ENCODE measurements at places on chromosomes 3 and 15.
A peak's percentile ranks its signal among the peaks of the same experiment; 100 is the strongest.

DNA sequence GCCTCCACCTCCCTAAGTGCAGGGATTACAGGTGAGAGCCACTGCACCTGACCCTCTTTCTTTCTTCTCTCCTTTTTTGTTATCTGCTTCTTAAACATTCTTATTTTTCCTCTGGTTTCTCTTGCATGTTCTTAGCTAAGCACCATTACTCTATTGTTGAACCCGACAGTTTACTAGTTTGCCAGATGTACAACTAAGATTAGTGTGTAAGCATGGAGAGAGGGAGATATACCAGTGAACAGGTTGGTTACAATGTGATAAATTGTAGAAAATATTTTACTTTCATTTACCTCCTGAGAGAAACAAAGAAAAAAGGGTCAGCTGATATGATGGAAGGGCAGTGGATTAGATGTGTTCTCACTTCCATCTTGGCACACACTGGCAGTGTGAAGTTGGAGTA lies 4.9 kb downstream of the HAUS2 start:
- DNase-seq, result no peak

DNA sequence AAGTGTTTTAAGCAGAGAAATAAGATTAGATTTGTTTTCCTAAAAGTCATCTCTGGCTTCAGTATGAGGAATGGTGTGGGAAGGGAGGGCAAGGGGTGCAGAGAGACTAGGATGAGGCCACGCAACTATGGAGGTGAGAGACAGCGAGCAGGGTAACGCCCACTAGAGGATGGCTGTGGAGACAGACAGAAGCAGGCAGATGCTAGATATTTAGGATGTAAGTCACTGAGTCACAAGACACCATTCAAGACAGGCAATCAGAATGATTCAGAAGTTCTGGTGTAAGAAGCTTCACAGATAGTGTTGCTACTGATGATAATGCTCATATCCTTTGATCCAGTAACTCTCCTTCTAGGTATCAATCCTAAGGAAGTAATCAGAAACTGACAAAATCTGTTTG lies 19.1 kb downstream of the HSPBAP1 start:
- no peak for DNase-seq

DNA sequence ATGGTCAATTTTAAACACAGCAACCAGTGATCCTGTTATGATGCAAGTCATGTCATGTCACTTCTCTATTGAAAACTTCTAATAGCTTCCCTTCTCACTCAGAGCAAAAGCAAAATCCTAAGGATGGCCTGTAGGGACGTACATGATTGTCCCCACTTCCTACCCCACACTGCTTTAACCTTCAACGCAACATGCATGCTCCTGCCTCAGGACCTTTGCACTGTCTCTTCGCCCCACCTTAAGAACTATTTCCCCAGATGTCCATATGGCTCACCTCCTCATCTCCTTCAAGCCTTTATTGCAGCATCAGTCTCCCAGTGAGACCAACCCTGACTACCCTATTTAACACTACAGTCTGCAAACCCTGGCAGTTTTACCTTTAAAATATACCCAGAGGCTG lies 214.1 kb upstream of the CHRM5 start:
- no peak for DNase-seq

GRCh38 chr15:31338879-31339557 lies 12.4 kb downstream of the KLF13 start:
- DNase-seq, result peak; percentile 79

DNA sequence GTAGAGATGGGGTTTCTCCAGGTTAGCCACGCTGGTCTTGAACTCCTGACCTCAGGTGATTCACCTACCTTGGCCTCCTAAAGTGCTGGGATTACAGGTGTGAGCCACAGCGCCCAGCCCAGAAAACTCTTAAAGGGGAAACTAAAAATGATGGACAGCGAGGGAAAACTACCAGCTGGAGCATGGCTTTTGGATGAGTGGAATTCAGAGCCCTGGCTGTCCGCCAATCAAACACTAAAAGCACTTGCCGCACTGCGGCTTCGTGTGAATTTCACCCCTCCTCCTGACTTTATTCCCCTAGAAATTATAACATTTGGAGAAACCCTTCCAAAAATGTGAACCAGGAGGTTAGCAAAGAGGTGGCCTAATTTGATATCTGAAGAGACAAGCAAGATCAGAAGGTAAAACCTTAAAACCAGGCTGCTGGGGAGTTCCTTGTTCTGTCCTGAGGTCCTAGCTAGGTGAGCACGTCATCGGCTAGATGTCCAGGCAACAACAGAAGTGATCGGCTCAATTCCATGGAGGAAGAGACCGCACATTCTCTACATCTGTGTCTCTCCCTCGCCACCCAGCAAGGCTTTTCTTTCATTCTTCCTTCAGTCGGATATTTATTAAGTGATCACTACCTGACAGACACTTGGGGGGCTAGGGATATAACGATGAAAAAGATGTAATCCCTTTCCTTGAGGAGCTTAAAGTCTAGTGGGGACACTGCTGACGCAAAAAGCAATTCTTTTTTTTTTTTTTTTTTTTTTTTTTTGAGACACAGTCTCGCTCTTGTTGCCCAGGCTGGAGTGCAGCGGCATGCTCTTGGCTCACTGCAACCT lies 1.7 kb downstream of the TM4SF19 start:
- DNase-seq, result no peak

GRCh38 chr15:101018016-101018415 lies 98.9 kb downstream of the LRRK1 start:
- DNase-seq, result no peak

- DNase-seq, result no peak
These were observed 19.4 kb upstream of the SEMA4B start for GRCh38 chr15:90181776-90182175.

DNA sequence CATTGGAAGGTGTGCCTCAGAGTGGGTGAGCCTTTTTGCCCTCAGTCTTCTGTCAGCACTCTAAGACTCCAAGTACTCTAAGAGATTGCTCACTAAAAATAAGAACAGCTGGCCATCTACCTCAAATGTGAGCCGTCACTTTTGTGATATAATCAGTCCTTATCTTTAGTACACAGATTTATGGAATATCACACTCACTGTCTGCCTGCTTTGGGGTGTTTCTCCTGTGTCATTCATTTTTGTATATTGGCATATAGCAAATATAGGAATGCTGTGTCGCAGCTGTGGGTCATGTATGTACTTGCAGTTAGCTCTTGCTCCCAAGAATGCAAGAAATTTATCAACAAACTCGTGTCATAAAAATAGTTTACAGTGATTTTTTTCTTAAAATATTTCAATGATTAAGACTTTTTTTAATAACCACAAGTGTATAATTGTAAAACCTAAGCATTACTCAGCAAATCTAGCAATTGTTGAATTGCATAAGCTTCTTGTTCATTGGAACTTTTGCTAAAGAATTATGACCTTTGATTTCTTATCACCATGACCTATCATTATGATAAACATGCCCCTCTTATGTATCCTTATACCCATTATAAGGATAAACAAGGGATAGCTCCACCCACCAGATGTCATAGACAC lies 18.8 kb downstream of the SETD5 start:
- DNase-seq, result no peak

DNA sequence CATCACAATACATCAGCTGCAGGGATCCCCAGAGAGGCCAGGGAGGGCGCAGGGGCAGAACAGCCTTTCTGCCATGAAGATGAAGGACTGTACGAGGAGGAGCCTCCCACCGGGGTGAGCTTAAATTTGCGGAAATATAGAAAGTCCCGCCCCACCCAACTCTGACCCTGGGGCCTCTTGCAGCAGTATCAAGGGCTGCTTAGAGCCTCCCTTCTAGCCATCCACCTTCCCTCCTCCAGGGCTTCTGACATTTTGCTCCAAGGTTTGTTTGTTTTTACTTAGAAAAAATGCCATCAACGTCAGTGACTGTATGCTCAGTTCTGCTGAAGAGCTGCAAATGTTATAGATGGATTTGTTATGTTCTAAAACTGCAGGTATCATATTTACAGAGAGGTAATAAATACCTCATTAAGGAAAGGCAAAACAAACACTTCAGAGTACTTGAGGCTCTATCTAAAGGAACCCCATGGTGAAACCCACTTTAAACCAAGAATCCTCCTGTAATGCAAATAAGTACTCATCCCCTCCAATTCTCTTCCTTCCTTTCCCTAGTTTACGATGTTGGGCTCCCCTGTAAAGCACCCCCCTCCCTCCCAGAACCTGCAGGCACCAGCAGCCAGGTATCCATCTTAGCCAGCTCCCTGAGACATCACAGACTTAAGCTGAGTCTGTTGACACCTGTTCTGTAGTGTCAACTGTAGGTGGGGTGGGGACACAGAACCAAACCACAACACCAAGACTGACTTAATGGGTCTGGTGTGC lies 30.5 kb downstream of the RFTN1 start:
- DNase-seq, result no peak

GRCh38 chr15:89226359-89227221 lies 5.2 kb upstream of the RLBP1 start:
- no peak for DNase-seq

- DNase-seq, result no peak
These were observed 10.6 kb downstream of the TP63 start for GRCh38 chr3:189641776-189642175.

DNA sequence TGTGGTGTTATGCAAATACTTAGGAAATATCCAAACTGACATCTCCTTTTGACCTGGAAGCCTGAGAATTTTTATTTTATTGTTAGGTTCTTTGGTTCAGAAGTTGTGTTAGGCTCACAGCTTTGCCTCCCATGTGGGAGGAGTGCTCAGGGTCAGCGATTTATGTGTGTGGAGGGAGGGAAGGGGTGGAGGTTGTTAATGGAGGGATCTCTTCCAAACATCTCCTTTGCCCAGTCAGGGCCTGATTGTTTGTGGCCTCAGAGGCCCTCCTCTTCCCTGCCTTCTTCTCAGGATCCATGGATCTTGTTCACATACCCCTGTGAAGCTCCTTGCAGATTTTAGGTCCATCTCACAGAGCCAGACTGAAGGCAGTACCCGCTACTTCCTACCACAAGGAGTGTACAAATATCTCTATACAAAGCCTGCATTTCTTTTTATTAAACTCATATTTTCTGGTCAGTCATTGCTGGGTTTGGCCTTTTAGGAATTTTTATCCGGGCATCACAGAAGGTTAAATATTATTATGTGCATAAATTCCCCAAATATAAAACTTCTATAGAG lies 40.3 kb downstream of the BBX start:
- DNase-seq, result no peak

DNA sequence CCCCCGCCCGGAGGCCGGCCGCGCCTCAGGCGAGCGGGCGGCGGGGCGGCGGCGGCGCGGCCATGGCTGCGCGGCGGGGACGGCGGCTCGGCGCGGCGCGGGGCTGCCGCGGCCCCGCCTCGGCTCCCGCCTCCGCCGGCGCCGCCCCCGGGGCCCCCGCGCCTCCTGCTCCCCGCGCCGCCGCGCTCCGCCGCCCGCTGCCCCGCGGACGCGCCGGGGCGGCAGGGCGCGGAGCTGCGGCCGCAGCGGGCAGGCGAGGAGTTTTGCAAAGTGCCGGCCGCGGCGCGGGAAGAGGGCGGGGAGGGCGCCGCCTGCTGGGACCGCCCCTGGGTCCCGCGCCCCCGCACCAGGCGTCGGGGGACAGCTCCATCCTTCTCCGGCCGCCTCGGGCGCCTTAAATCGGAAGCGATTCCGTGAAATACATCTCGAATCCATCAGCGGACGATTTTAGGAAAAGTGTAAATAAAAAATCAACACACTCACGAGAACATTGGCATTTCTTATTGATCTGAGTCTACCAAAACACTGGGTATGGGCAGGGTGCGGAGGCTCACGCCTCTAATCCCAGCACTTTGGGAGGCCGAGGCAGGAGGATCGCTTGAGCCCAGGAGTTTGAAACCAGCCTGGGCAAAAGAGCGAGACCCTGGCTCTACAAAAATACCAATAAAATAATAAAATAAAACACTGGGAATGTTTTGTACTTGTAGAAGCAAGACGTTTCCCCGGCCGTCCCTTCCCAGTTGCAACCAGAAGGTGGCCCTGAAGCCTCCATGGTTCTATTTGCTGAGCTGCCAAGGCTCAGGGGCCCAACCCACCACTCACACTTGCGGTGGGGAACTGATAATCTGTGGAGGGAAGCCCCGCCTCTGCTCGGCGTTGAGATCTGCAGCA lies 136.9 kb downstream of the NUP210 start:
- no peak for DNase-seq

GRCh38 chr3:42032693-42033349 lies 58.3 kb upstream of the TRAK1 start:
- DNase-seq, result peak; percentile 65

- no peak for DNase-seq
These were observed 36.2 kb upstream of the ACTL6A start for GRCh38 chr3:179526482-179526881.

DNA sequence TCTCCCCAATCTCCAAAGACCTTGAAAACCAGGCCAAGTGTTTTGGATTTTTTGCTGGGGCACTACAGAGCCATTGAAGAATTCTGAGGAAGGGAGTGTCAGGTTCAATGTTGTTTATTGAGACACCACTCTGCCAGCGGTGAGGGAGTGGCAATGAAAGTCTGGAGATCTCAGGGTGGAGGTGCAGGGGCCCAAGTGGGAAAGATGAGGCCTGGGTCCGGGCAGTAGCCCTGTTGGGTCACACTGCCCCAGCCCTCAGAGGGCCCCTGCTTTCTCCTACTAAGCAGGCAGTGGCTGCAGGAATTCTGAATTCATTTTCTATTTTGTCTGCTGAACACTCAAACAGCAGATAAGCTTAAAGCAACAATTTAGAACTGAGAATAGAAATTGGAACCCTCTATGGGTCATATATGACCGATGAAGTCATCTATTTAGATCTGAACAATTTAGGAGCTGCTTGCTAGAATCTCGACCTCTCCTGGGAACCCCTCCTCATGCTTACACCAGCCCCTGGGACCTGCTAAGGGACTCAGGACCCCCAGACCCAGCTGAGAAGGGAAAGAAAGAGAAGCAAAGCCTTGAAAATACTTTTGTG lies 17.9 kb downstream of the HRH1 start:
- DNase-seq, result no peak

GRCh38 chr3:58991026-58991425 lies 58.8 kb downstream of the CFAP20DC start:
- no peak for DNase-seq

DNA sequence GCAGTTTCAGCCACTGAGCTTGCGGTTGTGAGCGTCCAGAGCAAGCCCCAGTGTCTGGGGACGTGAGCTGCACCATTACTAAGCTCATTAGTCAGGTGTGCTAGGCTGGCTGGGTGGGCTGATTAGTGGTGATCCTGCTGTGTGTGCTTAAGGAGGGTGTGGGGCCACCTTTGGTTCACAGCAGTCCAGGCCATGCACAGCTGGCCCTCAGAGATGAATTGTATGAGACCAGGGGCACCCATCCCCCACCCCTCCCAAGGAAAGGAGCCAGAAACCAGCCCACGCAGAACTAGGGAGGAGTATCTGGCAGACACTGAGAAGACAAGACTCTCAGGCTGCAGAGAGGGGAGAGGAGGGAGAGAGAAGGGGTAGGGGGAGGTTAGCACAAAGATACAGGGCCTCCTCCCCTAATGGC lies 3.8 kb downstream of the TYRO3 start:
- DNase-seq, result peak; percentile 74

GRCh38 chr3:148329481-148330235 lies 368.0 kb upstream of the AGTR1 start:
- no peak for DNase-seq

DNA sequence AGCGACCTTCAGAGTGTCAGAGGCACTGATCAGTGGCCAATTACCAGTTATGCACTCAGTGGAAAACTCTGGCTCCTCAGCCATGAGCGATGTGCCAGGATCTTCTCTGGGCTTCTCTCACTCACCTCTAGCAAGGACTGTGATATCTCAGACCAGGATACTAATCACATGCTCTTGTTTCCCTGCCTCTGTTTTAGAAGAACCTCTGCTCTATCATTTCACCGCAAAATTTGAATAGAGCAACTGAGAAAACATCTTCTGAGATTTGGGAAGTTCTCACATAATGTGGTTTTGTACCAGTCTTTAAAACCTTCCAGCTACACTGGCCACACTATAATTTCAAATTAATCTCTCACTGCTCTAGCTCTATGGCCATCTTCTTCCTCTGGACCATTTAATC lies 325.8 kb upstream of the FRG2C start:
- no peak for DNase-seq

All from right hindlimb (tissue), 1 donor.